Ovary (tissue), 10 donors: ENCODE measurements at places on chromosomes 1 and 21. TPM values are rescaled to one million over a fixed set of nuclear protein-coding genes. Genes with fewer than 3 reads are reported as not detected.

The NECAP2 gene
- total RNA-seq, result 51.9 TPM

The KCNA2 gene
- 0.65 TPM for total RNA-seq

The DMRTB1 gene
- not detected for total RNA-seq

The ST6GALNAC3 gene
- total RNA-seq, result 2.8 TPM

The TPTE gene
- not detected for total RNA-seq

The CRP gene
- 0.96 TPM for total RNA-seq

The MYCL gene
- total RNA-seq, result 0.25 TPM

The FNDC5 gene
- total RNA-seq, result 25.4 TPM

The IGSF9 gene
- 2.4 TPM for total RNA-seq

The HES2 gene
- 0.08 TPM for total RNA-seq

The ERICH3 gene
- 0.05 TPM for total RNA-seq

The IVL gene
- not detected for total RNA-seq

The GPR25 gene
- not detected for total RNA-seq

The SPATA45 gene
- total RNA-seq, result not detected

The DEPDC1 gene
- 0.57 TPM for total RNA-seq

The ZNF684 gene
- total RNA-seq, result 3.1 TPM

The DNALI1 gene
- total RNA-seq, result 14.5 TPM

The TMEM59 gene
- total RNA-seq, result 295 TPM

The OR6N1 gene
- not detected for total RNA-seq

The ADGRB2 gene
- 7.2 TPM for total RNA-seq

The TNFAIP8L2 gene
- total RNA-seq, result 0.80 TPM

The SH2D1B gene
- total RNA-seq, result not detected

The SH3BGR gene
- 1.1 TPM for total RNA-seq

The CSF1 gene
- total RNA-seq, result 44.3 TPM

The SLAMF7 gene
- 0.71 TPM for total RNA-seq

The CFAP141 gene
- total RNA-seq, result not detected

The OR10J1 gene
- not detected for total RNA-seq

The FAM78B gene
- total RNA-seq, result 1.6 TPM

The MANEAL gene
- 1.1 TPM for total RNA-seq

The CCDC24 gene
- total RNA-seq, result 2.1 TPM

The OR2T27 gene
- total RNA-seq, result not detected

The TFF2 gene
- 3.7 TPM for total RNA-seq

The SPRR2G gene
- total RNA-seq, result not detected

The HOOK1 gene
- 1.5 TPM for total RNA-seq

The ANXA9 gene
- total RNA-seq, result 1.5 TPM

The MSH4 gene
- total RNA-seq, result 0.62 TPM

The FCRL1 gene
- not detected for total RNA-seq

The CCDC185 gene
- total RNA-seq, result not detected

The ETV3L gene
- not detected for total RNA-seq

The LEFTY2 gene
- total RNA-seq, result 22.5 TPM

The CFHR4 gene
- not detected for total RNA-seq

The RGS5 gene
- 44.2 TPM for total RNA-seq

The ZYG11A gene
- 0.12 TPM for total RNA-seq

The LYPD8 gene
- not detected for total RNA-seq
